Fibroblast of skin of right biceps (primary cell): ENCODE measurements at places on chromosomes 12 and 14.

DNA sequence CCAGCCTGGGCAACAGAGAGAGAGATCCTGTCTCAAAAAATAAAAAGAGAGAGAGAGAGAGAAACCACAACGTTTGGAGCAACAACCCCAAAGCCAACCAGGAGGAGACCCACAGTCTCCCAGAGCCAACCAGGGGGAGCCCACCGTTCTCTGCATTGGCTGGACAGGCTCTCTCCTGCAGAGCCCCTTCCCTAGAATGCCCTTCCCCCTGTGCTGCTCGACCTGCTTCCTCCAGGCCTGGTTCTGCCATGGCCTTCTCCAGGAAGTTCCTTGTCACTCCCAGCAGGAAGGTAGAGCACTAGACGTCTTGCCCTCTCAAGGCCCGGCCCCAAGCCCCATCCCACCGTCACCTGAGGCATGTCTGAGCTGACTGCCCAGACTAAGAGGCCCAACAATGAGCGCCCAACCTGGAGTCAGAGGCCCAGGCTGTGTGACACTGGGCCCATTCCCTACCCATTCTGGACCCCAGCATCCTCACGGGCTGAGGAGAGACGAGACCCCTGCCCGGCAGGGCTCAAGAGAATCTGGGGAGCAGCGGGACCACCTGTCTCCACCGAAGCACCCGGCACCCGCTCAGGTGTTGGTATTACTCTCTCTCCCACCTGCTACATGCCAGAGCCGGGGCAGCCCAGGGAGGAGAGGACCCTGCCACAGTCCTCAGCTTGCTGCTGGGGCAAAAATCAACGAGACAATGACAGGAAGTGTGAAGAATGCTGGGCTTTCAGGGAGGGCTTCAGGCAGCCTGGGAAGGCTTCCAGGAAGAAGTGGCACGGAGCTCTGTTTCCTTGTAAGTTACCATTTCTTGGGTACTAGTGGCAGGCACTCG is 61.2 kb downstream of the DIO3 start:
- DNase-seq, result no peak

DNA sequence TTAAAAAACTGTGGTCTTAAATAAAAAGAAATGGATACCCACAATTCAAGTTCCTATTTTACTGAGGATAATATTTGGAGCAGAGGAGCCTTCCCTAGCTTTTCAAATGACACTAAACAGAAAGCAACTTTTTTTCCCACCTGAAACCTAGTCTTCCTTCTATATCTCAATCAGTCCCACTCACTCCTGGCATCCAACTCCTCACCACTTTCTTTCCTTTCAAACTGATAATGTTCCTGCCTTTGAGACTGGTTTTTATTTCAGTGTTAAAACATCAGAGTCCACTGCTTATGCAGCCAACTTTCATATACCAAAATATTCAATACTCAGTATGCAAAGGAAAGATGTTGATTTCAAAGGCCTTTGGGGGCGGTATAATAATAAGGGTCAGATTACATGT is 225.6 kb downstream of the GXYLT1 start:
- DNase-seq, result no peak

- DNase-seq, result peak; percentile 100
Measured at GRCh38 chr12:28130625-28131598, 59.3 kb upstream of the CCDC91 start.

- DNase-seq, result no peak
Measured at GRCh38 chr12:1995205-1995896, 8.9 kb downstream of the DCP1B start.

- no peak for DNase-seq
Measured at GRCh38 chr14:68934066-68934465, 45.0 kb downstream of the ACTN1 start.

DNA sequence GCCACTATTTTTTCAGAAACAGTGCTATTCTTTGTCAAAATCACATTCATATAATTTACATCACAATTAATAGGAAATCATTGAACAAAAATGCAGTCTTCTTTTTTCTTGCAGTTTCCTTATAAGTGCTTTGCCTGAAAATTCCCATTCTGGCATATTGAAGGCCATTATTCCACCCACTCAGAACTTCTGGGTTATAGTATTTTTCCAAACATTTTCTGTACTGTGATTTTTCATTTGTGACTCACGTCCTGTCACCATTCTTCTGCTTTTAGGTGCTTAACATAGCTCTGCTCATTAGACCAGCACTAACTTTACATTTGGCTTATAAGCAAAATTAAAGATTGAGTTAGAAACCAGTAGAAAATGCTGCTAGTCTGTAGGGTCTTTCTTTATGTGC is 241.0 kb upstream of the NPAS3 start:
- peak; percentile 83 for DNase-seq

GRCh38 chr12:49644620-49644994 is 21.2 kb downstream of the PRPF40B start:
- peak; percentile 68 for DNase-seq

DNA sequence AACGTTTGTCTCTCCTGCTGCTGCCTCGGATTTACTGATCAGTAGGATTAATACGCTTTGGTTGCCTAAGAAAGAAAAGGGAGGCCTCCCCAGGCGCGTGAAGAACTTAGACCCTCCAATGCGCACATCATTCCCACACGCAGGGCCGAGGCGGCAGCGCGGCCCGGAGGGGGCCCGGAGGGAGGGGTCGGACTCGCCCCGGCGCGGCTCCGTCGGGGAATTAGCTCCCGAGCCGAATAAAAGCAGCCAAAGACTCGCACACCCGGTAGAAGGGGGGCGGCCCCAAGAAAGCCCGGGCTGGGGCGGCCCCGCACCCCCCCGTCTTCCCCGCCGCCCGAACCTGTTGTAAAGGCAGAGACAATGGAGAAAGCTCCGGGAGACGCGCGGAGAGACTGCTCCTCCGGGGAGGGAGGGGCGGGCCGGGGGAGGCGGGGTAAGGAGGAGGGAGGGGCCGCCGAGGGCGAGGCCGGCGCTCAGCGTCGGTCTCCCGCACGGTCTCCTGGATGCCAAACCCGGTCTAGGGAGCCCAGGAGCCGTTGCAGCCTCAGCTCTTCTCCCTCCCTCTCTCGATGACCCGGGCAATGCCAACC is at the start of gene NELL2:
NELL2 (minus strand) TSS at position 362 of the 590 bp plus-strand sequence. CDS start 446 bp downstream, outside the sequence.
- DNase-seq, result peak; percentile 34

- no peak for DNase-seq
Measured at GRCh38 chr12:45178771-45179170, 37.1 kb upstream of the ANO6 start.

- DNase-seq, result no peak
Measured at GRCh38 chr12:12056951-12057350, 13.8 kb upstream of the BCL2L14 start.

DNA sequence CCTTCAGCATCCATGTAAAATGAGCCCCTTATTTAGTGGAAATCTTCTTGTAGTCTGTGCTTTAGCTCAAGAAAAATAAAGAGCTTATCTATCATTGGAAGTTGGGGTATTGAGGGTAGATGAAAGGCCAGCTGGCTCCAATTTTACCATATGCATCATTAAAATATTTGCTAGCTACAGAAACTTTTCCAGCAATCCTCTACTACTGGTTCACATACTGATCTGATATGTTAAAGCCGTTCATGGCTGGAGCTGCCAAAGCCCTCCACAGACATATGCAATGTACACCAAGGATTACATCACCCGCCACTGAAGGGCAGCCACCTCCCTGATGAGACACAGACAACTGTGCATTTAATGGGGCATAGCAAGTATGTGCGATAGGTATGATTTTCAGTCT is 1205.3 kb downstream of the GALC start:
- DNase-seq, result peak; percentile 96

DNA sequence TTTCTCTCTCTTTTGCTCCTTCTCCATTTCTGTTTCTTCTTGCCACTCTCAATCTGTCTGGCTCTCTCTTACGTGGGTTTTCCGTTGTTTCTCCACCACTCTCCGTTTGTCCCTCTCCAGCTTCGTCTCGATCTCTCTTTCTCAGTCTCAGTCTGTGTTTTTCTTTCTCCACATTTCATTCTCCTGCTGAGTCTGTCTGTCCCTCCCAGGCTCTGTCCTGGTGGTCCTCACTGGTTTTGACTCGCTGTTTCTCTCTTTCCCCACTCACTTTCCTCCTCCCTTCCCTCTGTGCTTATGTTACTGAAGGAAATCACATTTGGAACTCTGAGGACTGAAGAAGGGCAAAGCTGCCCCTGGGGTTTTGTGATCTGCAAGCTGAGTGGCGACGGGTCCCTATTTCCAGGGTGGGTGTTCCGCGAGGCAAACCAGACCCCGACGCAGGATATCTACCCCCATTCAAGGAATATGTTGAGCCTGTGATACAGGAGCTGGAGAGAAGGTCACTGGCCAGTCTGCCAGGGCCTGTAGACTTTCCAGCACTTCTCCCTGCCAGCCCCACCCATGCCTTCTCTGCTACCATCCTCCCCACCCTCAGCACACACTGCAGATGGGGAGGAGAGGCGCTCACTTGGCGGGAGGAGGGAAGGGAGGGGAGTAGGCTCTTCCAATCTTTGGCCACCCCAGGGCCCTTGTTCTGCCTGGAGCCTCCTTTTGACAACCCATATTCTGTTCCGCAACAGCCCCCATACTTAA is 102.7 kb upstream of the MAP1LC3B2 start:
- peak; percentile 42 for DNase-seq

DNA sequence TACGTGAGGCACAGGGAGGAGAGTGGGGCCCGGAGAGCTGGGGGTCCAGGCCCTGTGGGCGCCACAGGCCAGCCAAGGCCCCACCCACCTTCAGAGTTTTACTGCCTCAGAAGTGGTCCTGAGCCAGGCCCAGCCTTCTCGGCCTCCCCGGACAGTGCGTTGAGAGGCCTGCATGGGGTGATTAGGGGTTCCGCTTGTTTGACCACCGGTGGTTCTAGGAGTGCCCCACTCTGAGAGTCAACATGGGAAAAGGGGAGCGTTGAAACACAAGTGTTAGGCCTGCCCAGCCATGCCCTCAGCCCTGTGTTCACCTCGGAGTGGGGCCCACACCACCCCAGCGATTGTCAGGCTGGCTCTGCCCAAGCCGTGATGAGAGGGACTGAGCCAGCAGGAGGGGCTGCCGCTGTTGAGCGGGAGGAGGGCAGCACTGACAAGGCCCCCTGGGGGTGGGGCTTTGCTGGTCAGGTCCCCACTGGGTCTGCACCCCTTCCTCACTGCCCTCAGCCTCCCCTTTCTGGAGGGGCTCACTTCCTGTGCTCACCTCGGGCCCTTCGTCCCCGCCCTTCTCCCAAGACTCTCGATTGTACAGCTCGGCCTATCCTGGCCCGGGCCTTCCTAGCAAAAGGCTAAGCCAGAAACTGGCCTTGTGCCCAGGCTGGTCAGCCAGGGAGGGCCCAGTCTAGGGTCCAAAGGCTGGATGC is 4.8 kb downstream of the CKB start:
- DNase-seq, result no peak

- DNase-seq, result no peak
Measured at GRCh38 chr12:26102953-26103352, 21.9 kb downstream of the BHLHE41 start.

GRCh38 chr12:761256-761655 is 8.9 kb downstream of the WNK1 start:
- peak; percentile 43 for DNase-seq

DNA sequence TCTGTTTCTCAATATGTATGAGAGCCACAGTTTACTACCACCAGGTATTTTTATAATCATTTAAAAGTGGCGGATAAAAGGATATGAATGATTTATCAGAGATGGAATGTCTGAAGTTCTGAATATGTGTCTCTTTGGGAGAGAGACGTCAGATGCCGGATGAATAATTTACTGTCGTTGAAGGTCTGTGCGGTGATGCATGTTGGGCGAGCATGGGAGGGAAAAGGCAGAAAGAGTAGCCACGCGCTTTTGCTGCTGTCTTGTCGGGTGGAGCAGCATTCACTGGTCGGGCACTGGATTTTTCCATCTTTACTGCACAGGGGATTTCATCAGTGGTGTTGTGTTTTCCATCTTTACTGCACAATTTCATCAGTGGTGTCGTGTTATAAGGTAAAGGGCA is 65.6 kb downstream of the SYNE2 start:
- no peak for DNase-seq

- peak; percentile 82 for DNase-seq
Measured at GRCh38 chr14:41549821-41550607, 56.7 kb upstream of the LRFN5 start.

DNA sequence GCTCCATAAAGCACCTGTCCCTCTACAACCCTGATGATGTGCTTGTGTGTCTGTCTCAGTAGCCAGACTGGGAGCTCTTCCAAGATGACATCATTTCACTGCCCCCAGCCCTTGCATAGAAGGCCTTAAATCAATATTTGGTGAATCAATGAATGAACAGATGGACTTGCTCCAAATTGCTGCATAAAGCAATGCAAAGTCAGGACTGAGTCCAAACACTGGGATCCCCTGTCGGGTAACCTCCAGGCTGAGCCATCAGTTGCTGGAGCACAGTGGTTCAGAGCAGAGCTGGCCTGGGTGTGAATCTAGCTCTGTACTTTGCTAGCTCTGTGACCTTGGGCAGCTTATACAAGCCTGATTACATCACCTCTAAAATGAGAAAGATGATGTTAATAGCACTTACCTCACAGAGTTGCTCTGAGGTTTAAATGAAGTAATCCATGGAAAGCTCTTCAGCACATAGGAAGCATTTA is 120.3 kb upstream of the VASH1 start:
- no peak for DNase-seq

DNA sequence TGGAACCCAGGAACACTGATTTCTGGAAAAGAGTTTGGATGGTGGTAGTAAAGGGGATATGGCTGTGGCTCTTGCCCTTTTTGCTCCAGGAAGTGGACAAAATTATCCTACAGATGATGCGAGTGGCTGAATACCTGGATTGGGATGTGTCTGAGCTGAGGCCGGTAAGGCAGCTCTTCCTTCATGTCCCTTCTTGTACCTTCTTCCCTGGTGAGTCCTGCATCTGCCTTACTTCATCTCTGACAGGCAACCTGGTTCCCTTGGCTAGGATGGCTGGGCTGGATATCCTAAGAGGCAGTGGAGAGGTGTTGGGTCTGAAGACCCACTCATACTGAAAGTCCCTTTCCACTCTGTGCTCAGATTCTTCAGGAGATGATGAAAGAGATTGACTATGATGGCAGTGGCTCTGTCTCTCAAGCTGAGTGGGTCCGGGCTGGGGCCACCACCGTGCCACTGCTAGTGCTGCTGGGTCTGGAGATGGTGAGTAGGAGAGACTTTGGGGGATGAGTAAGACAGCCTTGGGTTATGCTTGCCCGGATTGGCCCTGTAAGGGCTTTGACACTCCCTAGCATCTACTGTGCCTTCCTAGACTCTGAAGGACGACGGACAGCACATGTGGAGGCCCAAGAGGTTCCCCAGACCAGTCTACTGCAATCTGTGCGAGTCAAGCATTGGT is 8.0 kb downstream of the DGKA start:
- DNase-seq, result no peak

- peak; percentile 7 for DNase-seq
Measured at GRCh38 chr12:88945051-88945732, 364.9 kb upstream of the KITLG start.

DNA sequence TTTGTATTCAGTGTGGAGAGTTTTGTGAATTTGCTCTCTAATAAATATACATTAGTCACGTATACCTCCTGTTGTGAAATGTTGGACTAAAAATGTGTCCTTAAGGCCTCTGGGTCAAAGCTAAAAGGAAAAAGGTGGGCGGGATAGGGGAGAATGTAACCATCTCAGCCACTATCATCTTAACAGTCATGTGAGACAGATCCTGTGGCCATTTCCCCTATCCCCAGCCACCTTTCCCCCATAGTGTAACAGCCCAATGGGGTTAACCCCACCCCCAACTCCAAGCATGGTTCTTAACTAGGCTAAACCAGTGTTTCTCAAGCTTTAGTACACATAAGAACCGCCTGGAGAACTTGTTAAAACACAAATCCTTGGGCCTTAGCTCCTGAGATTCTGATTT is 6.5 kb upstream of the ITPR2 start:
- no peak for DNase-seq
